ENCODE measurements at places on chromosomes 1 and 21.

DNA sequence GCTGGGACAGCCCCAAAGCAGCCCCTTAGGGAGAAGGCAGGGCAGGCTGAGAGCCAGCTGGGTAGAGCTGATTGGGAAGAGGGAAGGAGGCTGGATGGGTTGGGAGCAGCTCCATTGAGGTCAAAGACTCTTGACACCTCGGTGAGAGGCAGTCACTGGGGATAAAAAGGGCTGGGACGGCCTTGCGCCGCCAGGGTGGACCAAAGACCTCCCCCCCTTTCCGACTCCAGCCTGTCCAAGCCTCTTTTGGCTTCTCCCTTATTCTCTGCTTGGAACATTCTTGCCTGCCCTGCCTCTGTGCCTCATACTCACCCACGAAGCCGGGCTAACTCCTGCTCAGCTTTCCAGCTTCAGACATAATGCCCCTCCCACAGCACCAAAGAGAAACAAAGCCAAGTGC, 51.1 kb downstream of the LRRC38 start:
- no peak for DNase-seq

- DNase-seq: no peak
Measured at GRCh38 chr1:53641481-53642214, 97.3 kb downstream of the GLIS1 start.

DNA sequence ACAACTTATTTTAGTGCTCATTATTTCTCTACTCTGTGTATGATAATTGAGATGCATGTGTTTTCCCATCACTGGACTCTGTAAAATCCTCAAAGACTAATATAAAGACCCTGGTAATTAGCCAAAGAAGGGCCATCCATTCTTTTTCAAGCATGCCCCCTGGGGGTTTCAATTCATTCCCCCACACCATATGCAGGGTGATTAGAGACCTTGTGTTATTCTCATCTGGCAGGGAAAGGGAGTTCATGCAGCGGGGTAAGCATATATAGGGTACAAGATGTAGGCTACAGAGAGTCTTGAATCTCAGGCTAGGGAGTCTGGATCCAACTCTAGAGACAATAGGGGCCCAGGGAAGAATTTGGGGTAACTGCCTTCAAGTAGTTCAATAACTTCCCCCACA, 166.5 kb downstream of the TNR start:
- no peak for DNase-seq

DNA sequence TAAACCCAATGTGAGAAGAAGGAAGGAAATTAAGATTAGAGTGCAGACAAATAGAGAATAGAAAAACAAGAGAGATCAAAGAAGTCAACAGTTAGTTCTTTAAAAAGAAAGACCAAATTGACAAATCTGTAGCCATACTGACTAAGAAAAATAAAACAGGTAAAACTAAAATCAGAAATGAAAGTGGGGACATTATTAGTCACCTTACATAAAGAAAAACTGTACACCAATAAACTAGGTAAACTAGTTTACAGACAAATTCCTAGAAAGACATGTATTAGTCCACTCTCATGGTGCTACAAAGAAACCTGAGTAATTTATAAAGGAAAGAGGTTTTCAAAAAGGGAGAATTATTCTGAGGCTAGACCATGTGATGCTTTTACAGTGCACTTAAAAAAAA, 22.3 kb downstream of the BLZF1 start:
- DNase-seq: no peak

GRCh38 chr1:50779801-50780200, 180.3 kb downstream of the FAF1 start:
- DNase-seq: no peak

GRCh38 chr1:8989821-8990220, 36.4 kb downstream of the SLC2A7 start:
- DNase-seq: no peak

DNA sequence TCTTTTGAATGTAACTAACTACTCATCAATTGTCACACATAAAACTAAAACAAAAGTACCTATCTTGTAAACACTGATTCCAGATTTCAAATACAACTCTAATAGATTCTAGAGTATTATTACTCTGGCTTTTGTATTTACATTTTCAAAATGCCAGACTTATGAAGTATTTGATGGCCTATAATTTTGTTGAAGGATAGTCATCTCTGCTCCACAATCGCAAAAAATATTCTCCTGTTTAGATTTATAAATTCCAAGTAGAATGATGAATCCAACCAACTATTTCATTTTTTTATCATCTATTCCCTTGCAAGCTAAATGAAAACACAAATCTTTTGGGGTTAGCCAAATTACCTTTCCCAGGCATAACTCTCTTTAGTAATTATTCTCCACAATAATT, 75.0 kb upstream of the GUCA2A start:
- no peak for DNase-seq

GRCh38 chr1:117556341-117556740, 49.5 kb upstream of the TENT5C start:
- DNase-seq: no peak

DNA sequence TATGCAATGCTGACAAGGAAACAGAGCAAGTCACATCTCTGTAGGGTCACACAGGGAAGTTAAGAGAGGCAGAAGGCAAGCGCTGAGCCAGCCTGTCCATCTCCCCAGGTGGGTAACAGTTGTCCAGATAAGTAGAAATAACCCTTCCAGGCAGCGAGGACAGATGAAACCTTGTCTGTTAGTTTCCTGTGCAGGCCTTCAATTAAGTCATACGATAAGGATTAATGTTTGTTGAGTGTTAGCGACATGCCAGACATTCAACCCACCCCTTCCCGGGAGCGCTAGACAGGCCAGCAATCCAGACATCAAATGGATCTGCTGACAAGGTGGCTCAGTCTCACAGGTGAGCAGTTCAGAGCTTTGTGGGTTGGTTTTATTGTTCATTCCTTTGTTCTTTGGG, 221.5 kb upstream of the FMN2 start:
- no peak for DNase-seq

GRCh38 chr1:98403963-98404480, 257.5 kb upstream of the SNX7 start:
- DNase-seq: no peak
